Stimulated activated CD4-positive, alpha-beta T cell treated with anti-CD3 and anti-CD28 coated beads, TNF-alpha, amount 100 ng/mL, for 4 hours (primary cell): ENCODE measurements at places on chromosomes 5 and 9.

DNA sequence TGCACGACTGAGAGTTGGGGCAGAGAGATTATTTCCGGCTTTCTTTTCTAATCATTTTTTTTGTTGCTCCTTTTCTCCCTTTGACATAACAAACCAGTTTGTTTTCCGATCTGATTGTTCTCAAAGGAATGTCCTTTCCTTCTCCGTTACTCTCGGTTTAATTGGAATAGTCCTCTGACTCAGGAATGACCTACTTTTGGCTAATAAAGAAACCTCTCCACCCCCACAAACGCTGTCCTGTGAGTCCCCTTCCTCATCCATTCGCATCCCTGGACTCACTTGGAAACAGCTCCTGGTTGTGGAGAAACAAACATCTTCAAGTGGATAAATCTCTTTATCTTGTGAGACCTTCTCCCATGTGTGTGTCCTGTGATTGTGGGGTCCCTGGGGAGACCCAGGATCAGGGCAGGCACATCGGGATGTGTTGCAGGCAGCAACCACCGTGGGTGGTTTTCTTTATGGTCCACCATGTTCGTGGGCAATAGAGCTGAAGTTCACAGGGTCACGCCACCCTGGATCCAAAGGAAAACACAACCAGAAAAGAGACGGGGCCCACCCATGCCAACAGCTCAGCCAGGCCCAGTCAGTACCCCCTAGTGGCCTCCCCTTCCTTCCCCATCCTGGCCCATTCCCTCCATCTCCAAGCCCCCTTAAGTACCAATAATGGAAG lies 45.2 kb upstream of the NEK6 start:
- no peak for DNase-seq

DNA sequence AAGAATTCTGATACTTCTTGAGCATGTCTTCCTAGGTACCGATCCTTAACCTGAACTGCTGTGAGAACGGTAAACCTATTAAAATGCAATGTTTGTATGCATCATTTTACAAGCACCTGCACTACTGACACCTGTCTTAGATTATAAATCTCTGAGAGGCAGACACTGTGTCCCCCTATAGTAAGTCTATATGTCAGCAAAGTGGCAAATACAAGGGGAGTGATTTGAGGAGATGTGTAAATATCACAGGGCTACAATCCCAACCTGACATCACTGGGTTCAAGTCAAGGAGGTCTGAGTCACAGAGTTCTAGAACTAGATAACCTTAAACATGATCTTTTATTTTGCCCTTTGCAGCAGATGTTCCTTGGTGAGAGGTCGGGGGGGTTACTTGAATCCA lies 64.1 kb downstream of the ANKH start:
- no peak for DNase-seq

- no peak for DNase-seq
Observed at GRCh38 chr5:133777951-133778350, 165.6 kb upstream of the FSTL4 start.

- DNase-seq: no peak
Observed at GRCh38 chr5:179123491-179124272, 63.5 kb downstream of the ZNF354C start.

- no peak for DNase-seq
Observed at GRCh38 chr9:113634596-113635515, 171.3 kb downstream of the RGS3 start.

DNA sequence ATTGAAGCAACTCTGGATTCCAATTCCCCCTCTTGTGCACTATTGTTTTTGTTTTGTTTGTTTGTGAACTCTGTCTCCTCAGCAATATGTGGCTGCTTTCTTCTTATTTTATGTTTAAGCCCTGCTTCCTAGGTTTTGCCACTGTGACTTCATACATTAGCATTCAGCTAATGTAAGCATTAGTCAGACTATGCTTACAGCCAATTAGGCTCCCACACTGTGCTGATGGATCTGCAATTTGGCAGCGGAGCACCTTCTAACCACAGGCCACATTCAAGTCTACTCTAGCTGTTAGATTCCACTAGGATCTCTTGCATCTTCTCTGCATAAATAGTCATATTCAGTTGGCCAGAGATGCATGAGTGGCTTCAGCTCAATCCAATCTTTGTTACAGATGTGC lies 9.6 kb upstream of the BICD2 start:
- no peak for DNase-seq

DNA sequence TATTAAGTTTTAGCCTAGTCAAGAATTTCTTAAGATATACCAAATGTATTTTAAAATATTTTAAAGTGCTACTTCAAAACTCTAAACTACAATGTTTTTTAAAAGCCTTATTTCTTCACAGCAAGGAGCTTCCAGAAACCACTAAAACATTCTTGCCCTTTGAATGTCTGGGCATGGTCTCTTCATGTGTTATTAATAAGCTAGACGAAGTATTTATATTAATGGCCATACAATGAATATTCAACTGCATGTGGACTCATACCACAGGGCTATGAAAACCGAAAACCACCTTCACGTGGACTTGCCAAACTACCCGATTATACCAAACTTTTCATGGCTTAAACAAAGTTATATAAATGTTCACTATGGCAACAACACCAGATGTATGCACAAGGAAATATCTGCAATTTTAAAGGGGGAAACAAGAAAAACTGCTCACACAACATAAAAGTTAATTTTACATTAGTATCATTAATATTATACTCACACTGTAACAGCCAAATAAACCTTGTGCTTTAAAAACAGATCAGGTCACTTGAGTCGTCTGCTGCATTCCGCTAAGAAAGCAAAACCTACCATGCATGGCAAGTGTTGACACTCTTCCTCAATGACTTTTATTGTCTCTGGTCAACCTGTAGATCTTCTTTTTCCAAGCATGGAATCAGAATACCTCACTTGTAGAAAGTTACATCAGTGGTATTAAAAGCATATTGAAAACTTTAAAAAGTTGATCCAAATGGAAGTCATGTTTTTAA lies 246.3 kb downstream of the BNC2 start:
- no peak for DNase-seq

DNA sequence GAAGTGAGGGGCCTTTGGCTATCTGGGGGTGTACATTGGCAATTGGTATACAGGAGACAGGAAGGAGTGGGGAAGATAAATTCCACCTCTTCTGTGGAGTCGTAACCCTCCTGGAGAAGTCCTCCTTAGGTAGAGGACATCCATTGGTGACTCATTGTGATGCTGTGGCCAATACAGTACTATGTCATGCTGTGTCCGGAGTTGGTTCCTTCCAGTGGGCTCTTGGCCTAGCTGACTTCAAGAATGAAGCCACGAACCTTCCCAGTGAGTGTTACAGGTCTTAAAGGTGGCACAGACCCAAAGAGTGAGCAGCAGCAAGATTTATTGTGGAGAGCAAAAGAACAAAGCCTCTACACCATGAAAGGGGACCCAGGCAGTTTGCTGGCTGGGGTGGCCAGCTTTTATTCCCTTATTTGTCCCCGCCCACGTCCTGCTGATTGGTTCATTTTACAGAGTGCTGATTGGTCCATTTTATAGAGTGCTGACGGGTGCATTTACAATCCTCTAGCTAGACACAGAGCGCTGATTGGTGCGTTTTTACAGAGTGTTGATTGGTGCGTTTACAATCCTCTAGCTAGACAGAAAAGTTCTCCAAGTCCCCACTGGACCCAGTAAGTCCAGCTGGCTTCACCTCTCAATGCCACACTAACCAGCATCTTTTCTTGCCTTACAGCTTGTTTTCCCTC lies 37.3 kb upstream of the FBP1 start:
- no peak for DNase-seq
